Type B pancreatic cell (in vitro differentiated cells): ENCODE measurements at places on chromosomes 3 and 15.

- H3K36me3 ChIP-seq: no peaks in the 10 kb centered on the region
- no peak overlapping the region for H3K4me3 ChIP-seq
- DNase-seq: no peak
- H3K27me3 ChIP-seq: no peaks in the 10 kb centered on the region
- H3K27ac ChIP-seq: no peak overlapping the region
These were observed 53.9 kb downstream of the RAP2B start for GRCh38 chr3:153215966-153216365.

- no peak for DNase-seq
- H3K27ac ChIP-seq: no peak overlapping the region
These were observed 26.4 kb upstream of the RYR3 start for GRCh38 chr15:33284336-33284735.

GRCh38 chr15:35771746-35772442, 225.9 kb upstream of the DPH6 start:
- no peak for DNase-seq
- H3K27ac ChIP-seq: no peak overlapping the region
- peaks cover 31% of the 10 kb centered on the region for H3K27me3 ChIP-seq
- H3K36me3 ChIP-seq: no peaks in the 10 kb centered on the region

- H3K27me3 ChIP-seq: no peaks in the 10 kb centered on the region
- H3K27ac ChIP-seq: no peak overlapping the region
- DNase-seq: no peak
- H3K4me1 ChIP-seq: no peaks in the 10 kb centered on the region
- H3K36me3 ChIP-seq: no peaks in the 10 kb centered on the region
These were observed 60.9 kb upstream of the SLC4A7 start for GRCh38 chr3:27545061-27545460.

GRCh38 chr15:70442616-70443321, 320.6 kb downstream of the UACA start:
- no peak for DNase-seq
- peaks cover 52% of the 10 kb centered on the region for H3K27me3 ChIP-seq
- H3K36me3 ChIP-seq: no peaks in the 10 kb centered on the region
- no peak overlapping the region for H3K4me3 ChIP-seq
- peaks cover 18% of the 10 kb centered on the region for H3K4me1 ChIP-seq

GRCh38 chr15:76776480-76776879, 128.7 kb downstream of the SCAPER start:
- no peaks in the 10 kb centered on the region for H3K27me3 ChIP-seq
- H3K4me1 ChIP-seq: no peaks in the 10 kb centered on the region
- DNase-seq: no peak
- H3K27ac ChIP-seq: no peak overlapping the region
- peaks cover 21% of the 10 kb centered on the region for H3K36me3 ChIP-seq

GRCh38 chr3:104614564-104614963, 752.1 kb upstream of the ALCAM start:
- H3K27me3 ChIP-seq: no peaks in the 10 kb centered on the region
- no peaks in the 10 kb centered on the region for H3K36me3 ChIP-seq
- H3K4me3 ChIP-seq: no peak overlapping the region
- no peak for DNase-seq

GRCh38 chr15:88704791-88705768, 66.3 kb downstream of the ISG20 start:
- no peak overlapping the region for H3K27ac ChIP-seq
- peaks cover 68% of the 10 kb centered on the region for H3K27me3 ChIP-seq

- peaks cover 3% of the 10 kb centered on the region for H3K36me3 ChIP-seq
- peaks cover 9% of the 10 kb centered on the region for H3K4me1 ChIP-seq
- H3K27me3 ChIP-seq: no peaks in the 10 kb centered on the region
- no peak for DNase-seq
These were observed 91.8 kb upstream of the BCL6 start for GRCh38 chr3:187836823-187837770.
